ENCODE measurements at places on chromosomes 16 and 17. TPM values are rescaled to one million over a fixed set of nuclear protein-coding genes. Genes with fewer than 3 reads are reported as not detected.

Gene ABCA9
- total RNA-seq, result 0.09 TPM

Gene IL32
- 393 TPM for total RNA-seq

Gene CHST5
- total RNA-seq, result not detected

GRCh38 chr17:42198897-42199296 is 4.6 kb upstream of the GHDC start:
- no peak for DNase-seq

Gene ABCC11
- not detected for total RNA-seq

Gene SCGB1C2
- not detected for total RNA-seq
